ENCODE measurements at places on chromosomes 5 and 9.
A peak's percentile ranks its signal among the peaks of the same experiment; 100 is the strongest.

GRCh38 chr5:6642655-6643054, 9.4 kb downstream of the SRD5A1 start:
- no peak overlapping the region for H3K27ac ChIP-seq
- DNase-seq = no peak
- no peak overlapping the region for H3K4me3 ChIP-seq
- no peaks in the 10 kb centered on the region for H3K4me1 ChIP-seq

DNA sequence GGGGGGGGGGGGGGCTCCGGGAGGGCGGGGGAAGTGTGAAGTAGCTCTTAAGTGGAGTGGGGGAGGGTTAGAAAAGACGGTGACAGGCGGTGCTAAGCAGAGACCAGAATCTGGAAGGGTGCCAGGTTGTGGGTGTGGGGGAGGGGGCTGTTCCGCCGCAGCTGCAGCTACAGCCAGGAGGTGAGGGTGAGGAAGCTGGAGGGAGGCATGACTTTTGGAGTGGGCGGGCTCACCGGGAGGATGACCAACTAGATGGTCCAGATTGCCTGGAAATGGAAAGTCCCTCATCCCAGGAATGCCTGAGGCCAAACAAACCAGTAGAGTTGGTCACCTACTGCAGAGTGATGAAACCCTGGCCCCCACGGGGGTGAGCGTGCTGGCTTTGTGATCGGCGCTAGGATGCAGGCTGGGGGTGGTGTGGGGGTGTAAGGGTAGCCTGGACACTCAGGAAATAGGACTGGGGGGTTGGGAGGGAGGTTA, 158.1 kb upstream of the SHB start:
- DNase-seq = no peak
- H3K27ac ChIP-seq = no peak overlapping the region

GRCh38 chr5:139194486-139194885, 3.7 kb downstream of the SIL1 start:
- H3K4me1 ChIP-seq = peaks cover 15% of the 10 kb centered on the region
- no peaks in the 10 kb centered on the region for H3K36me3 ChIP-seq
- no peak overlapping the region for H3K4me3 ChIP-seq
- DNase-seq = no peak
- no peak overlapping the region for H3K27ac ChIP-seq

DNA sequence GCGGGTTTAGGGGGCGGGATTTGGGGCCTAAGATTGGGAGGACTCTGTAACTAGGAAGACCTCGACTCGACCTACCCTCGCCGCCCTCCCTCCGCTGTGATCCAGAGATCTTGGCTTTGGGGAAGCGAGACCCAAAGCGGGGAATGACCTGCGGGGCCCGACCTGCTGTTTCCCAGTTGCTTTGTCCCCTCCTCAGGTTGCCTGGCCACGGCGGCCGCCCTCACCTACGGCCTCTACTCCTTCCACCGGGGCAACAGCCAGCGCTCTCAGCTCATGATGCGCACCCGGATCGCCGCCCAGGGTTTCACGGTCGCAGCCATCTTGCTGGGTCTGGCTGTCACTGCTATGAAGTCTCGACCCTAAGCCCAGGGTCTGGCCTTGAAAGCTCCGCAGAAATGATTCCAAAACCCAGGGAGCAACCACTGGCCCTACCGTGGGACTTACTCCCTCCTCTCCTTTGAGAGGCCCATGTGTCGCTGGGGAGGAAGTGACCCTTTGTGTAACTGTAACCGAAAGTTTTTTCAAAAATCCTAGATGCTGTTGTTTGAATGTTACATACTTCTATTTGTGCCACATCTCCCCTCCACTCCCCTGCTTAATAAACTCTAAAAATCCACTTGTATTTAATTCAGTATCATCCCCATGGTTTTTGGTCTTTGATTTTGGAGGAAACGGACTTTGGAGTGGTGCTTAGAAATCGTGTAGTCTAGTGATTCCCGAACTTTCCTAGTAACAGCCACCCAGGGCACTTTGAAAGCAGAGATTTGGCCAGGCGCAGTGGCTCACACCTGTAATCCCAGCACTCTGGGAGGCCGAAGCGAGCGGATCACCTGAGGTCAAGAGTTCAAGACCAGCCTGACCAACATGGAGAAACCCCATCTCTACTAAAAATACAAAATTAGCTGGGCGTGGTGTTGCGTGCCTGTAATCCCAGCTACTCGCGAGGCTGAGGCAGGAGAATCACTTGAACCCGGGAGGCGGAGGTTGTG, 878 bp downstream of the HIGD2A start:
- H3K4me1 ChIP-seq = peaks cover 30% of the 10 kb centered on the region
- peak overlapping the region; percentile 97 for H3K27ac ChIP-seq
- DNase-seq = no peak
- H3K4me3 ChIP-seq = peak overlapping the region; percentile 92
- H3K27me3 ChIP-seq = no peaks in the 10 kb centered on the region
- peaks cover 54% of the 10 kb centered on the region for H3K36me3 ChIP-seq

GRCh38 chr9:512555-513272, 298.0 kb downstream of the DOCK8 start:
- no peaks in the 10 kb centered on the region for H3K36me3 ChIP-seq
- no peak for DNase-seq
- H3K27ac ChIP-seq = no peak overlapping the region
- H3K4me1 ChIP-seq = no peaks in the 10 kb centered on the region
- no peaks in the 10 kb centered on the region for H3K27me3 ChIP-seq

GRCh38 chr5:59698207-59699178, 195.0 kb downstream of the PDE4D start:
- no peak overlapping the region for H3K27ac ChIP-seq
- no peak overlapping the region for H3K4me3 ChIP-seq
- H3K4me1 ChIP-seq = no peaks in the 10 kb centered on the region
- DNase-seq = no peak
- H3K27me3 ChIP-seq = no peaks in the 10 kb centered on the region
- no peaks in the 10 kb centered on the region for H3K36me3 ChIP-seq

GRCh38 chr9:9998491-9999287, 614.1 kb downstream of the PTPRD start:
- DNase-seq = no peak
- no peak overlapping the region for H3K27ac ChIP-seq
- no peaks in the 10 kb centered on the region for H3K4me1 ChIP-seq
- no peak overlapping the region for H3K4me3 ChIP-seq

- H3K27me3 ChIP-seq = no peaks in the 10 kb centered on the region
- no peak for DNase-seq
- no peaks in the 10 kb centered on the region for H3K4me1 ChIP-seq
- H3K4me3 ChIP-seq = no peak overlapping the region
- H3K36me3 ChIP-seq = no peaks in the 10 kb centered on the region
Measured at GRCh38 chr5:17075236-17075635, 139.1 kb upstream of the MYO10 start.

- no peak overlapping the region for H3K27ac ChIP-seq
- no peaks in the 10 kb centered on the region for H3K27me3 ChIP-seq
- DNase-seq = no peak
- H3K4me1 ChIP-seq = no peaks in the 10 kb centered on the region
Measured at GRCh38 chr9:115969096-115969495, 184.5 kb upstream of the PAPPA start.

DNA sequence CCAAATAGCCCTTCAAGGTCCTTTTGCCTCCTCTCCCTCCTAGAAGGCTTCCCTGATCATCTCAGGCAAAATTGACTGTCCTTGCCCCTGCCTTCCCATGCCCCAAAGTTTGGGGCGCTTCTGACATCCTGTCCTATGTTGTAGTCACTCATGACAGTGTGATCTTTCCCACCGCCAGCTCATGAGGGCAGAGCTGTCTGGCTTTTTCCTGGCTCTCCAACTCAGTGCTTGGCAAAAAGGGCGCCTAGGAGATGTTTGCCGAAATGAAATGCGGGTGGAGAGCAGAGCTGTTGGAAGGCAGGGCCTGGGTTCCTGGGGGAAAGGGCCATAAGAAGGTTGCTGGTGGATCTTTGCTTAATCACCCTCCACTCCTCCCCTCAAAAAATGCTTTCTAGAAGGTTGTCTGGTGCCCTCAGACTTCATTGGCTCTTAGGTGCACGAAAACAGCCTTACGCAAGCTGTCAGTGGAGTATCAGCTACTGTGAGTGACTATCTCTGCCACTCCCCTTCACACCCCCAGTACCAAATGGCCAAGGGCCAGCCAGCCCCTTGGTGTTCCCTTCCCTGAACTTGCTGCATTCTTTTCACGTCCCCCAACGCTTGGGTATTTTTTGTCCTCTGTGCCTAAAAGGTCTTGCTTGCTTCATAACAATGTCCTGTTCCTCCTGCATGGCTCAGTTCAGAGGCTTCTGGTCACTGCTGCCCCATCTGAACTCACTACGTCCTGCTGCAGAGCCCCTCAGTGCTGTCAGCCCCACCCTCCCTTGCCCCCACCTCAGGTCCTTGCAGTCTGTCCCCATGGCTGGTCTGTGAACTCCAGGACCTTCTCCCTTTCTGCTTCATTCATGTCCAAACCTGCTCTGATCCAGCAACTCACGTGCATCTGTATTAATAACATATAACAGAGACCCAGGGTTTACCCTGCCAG, 2.6 kb upstream of the SLC25A51 start:
- no peaks in the 10 kb centered on the region for H3K27me3 ChIP-seq
- H3K27ac ChIP-seq = no peak overlapping the region
- H3K4me1 ChIP-seq = peaks cover 17% of the 10 kb centered on the region
- H3K4me3 ChIP-seq = no peak overlapping the region
- no peak for DNase-seq
- H3K36me3 ChIP-seq = no peaks in the 10 kb centered on the region
